AG09309 (cell line): ENCODE measurements at places on chromosomes 6 and 20.

DNA sequence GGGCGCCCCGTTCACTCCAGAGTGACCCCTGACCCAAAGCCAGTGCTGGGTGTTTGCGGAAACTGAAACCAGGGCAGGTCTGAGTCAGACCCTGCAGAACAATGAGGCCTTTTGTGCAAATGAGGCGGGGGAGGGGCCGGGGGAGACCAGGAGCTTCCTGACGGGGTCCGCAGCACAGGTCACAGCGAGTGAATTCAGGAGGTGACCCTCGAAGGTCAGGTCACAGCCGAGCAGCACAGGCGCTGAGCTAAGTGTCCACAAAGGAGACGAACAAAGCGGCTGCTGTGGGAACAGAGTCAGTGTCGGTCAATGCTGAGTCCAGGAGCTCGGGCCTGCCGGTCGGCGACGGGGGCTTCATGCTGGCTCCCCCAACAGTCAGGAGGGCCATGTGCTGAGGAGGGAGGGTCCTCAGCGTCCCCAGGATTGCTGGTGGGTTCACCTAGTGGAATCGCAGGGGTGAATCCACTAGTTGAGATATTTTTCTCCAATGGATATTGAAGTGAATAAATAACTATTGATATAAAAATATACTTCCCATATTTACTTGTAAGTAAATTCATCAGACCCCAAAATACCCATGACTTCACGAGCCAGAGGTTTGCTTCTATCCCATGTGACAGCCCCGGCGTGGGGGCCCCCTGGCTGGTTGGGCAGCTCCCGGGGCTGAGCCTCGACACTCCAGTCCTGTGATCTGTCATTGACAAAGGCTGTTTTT lies 188.4 kb upstream of the SULF2 start:
- no peak for DNase-seq

DNA sequence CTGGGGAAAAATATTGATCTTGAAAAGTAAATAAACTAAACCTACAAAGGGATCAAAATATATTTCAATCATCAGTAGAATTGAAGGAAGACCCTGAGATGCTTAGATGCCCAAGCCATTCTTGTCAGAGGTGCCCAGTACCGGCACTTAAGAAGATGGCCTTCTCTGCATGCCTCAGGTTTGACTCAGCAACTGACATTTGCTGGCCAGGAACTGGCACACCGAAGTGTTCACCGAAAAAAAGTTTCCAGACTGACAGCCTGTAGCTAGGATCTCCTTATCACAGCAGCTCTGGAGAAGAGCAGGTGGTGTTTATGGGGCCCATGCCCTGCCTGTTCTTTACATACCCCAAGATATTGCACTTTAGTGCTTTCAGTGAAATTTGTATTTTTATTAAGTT lies 203.2 kb downstream of the MOXD1 start:
- no peak for DNase-seq

DNA sequence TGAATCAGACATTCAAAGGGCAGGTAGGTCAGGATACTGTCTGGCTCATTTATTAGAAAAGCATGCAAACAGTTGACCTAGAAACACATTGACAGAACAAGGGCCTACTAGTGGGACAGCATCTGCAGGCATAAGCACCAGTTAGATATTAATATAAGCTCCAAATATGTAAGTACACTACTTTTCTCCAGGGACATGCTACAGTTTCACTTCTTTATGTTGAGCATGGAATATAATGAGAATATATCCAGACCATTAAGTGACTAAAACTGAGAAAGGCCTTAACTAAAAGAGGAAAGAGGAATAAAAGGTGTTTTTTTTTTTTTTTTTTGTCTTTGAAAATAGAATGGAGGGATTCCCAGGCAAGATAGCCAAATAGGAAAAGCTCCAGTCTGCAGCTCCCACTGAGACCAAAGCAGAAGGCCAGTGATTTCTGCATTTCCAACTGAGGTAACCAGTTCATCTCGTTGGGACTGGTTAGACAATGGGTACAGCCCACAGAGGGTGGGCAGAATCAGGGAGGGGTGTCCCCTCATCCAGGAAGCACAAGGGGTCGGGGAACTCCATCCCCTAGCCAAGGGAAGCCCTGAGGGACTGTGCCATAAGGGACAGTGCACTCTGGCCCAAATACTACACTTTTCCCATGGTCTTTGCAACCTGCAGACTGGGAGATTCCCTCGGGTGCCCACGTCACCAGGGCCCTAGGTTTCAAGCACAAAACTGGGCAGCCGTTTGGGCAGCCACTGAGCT lies 251.6 kb downstream of the PHF3 start:
- no peak for DNase-seq

DNA sequence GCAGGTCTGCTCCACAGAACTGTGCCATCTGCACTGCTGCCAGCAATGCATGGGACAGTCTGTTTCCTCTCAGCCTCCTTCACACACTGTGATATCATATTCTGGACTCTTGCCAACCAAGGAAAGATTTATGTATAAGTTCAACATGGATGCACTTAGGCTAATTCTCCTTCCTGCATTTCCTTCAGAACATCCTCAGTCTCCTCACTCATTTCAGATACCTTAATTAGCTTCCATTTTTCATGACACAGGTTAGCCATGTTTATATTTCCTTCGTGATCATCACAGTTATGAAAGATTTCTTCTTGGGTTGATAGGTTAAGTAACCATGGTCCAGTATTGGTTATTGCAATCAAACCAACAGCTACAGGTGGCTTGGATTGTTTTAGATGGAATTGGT lies 46.4 kb upstream of the DDR1 start:
- no peak for DNase-seq

DNA sequence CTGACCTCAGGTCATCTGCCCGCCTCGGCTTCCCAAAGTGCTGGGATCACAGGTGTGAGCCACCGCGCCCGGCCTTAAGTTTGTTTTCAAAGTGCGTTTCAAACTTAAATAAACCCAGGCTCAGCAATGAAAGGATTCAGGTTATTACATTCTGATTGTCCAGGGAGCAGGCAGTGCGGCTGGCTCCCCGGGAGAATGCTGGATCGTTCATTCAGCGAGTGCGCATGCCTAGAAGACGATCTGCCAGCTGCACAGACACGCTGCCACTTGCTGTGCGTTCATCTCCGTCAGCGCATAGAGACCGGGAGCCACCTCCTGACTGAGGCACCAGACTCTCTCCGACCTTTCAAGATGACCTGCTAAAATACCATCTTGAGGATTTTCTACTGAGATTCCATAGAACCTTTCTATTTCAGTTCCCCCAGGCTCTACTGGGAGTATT lies 163.9 kb upstream of the ZNF217 start:
- DNase-seq: no peak

DNA sequence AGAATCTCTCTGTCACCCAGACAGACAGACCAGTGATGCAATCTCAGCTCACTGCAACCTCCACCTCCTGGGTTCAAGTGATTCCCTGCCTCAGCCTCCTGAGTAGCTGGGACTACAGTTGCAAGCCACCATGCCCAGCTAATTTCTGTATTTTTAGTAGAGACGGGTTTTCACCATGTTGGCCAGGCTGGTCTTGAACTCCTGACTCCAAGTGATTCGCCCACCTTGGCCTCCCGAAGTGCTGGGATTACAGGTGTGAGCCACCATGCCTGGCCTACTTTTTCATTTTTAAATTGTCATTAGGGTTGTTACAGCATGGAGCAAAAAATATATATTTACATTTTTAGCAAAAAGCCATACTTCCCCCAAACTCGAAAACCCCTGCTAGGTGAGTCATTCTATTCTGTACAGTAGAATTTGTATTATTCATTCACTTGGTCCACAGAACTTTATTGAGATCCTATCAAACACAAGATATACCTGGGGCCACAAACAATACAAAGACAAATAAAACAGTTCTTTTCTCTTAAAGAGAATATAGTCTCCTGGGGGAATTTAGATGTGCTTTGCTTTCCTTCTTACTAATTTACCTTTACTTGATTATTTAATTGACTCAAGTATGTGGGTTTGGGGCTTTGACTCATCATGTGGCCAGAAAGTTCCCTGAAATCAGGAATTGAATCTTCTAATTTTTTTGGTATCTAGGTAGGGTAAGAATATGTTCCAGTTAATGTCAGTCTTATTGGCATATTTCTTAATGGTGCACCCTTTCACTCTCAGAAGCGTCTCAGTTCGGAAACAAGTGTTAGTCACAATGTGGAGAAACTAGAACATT lies 16.6 kb upstream of the CCND3 start:
- DNase-seq: no peak

GRCh38 chr20:3814928-3815495 lies 5.3 kb upstream of the AP5S1 start:
- DNase-seq: no peak
